ENCODE measurements at places on chromosomes 6 and 20. TPM values are rescaled to one million over a fixed set of nuclear protein-coding genes. Genes with fewer than 3 reads are reported as not detected.

DNA sequence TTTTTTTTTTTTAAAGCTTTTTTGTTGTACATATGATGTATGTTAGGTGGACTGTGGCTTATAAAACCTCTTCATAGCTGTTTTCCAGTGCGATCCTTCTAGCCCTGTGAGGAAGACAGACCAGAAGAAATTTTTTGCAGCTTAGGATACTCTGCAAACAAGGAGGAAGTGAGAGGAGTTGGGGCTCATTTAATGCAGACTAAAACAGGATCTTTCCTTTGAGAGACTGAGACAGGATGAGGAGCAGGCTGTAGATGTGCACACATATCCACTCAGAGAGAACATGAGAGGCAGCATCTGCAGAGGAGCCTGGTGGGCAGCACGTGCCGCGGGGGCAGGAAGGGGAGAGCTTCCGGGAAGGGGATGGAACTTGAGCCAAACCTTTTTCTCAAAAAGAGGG, 45.7 kb downstream of the PPARD start:
- DNase-seq: no peak

SLA2 gene
- total RNA-seq: 3.7 TPM

- DNase-seq: no peak
These were observed 5.9 kb downstream of the CCND3 start for GRCh38 chr6:41935685-41936072.

DNA sequence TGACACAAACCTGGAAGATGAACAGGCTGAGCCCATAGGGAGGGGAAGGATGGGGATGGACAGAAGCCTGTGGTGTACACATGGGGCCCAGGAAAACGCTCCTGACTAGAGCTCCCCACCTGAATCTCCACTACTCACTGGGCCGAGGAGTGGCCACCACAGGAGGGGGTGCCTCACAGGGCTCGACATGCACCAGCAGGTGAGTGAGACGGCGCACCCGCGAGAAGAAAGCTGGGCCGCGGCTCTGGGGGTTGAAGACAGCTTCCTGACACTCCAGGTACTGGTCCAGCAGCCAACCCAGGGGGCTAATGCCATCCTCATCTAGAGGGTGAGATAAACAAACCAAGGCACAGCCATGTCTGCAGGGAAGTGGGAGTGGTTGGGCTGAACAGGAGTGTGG, 10.3 kb downstream of the CUL7 start:
- DNase-seq: no peak

DNA sequence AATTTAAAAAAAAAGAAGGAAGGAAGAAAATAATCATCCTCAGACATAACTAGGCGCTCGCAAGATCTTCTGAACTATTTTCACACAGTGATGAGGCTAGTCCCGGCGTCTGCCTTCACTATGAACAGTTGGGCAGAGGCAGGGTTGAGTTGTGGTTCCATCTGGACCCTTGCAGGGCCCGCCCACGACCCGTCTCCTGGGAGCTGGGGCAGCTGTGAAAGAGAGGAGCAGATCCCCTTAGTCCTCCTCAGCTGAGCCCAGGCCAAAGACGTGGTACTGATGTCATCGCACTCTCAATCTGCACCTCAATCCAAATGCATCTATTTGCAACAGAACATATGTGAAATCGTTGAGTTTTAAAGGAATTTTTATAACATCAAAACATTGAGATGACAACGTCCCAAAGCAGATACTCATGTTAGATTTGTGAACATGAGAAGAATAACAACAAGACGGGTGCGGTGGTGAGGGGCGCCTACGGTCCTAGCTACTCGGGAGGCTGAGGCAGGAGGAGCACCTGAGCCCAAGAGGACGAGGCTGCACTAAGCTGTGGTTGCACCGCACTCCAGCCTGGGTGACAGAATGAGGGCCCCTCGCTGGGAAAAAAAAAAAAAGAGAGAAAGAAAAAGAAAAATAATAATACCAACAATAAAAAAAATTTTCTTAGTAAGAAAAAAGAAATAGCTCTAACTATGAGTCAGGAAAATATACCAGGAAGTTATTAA, 15.3 kb downstream of the TCFL5 start:
- no peak for DNase-seq

DNA sequence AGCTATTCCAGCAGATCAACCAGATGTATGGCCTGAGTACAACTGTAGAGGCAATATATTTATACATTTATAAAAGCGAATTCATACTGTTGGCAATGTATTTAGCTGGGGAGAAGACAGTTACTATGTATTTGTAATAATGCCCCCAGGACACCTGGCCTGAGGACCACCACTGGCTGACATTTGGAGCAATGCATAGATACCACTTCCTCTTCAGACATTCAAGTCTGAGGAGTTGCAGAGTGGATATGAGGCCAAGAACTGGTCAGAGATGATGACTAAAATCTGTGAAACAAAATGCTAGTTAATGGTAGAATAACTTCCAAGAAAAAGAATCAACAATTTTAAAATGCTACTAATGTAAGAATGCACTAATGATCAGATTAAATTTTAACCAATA, 462.3 kb downstream of the CDC5L start:
- DNase-seq: no peak

GRCh38 chr20:20638878-20639277, 73.6 kb downstream of the RALGAPA2 start:
- no peak for DNase-seq

CLDN20 gene
- not detected for total RNA-seq

- DNase-seq: no peak
These were observed 137.3 kb upstream of the SNX9 start for GRCh38 chr6:157685596-157686280.

- DNase-seq: no peak
These were observed 15.3 kb upstream of the CDH22 start for GRCh38 chr20:46323557-46323956.

Data from vagina (tissue), 2 donors.